Left kidney (tissue), 8 donors: ENCODE measurements at places on chromosomes 11 and 22.

DNA sequence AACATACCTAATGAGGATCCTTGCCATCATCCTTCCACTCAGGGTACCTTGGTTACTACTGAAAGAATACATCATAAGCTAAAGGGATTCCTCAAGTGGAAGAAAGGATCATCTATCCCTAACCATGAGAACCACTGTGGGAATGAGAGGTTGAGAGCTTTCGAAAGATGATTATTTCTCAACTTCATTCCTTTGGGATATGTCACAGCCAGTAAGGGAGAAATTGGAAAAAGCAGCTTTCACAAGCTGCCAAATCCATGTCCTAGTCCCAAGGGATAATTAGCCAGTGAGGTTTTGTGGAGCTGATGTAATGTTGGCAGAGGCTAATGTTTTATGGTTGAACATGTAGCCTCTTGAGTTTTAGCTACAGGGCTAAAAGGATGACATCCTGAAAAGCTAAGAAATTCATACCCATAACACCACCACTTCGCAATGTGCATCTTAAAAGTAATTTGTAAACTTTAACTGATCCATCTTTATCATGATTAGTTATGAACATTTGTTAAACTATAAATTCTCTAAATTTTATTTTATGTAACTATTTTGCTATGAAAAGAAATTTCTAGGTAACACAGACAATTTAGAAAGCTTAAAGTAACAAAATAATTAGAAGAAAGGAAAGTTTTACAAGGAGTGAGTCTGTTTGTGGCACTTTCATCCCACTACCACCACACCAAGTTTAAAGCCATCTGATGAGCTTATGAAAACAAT is 123.9 kb downstream of the MRTFA start:
- no peak for DNase-seq

DNA sequence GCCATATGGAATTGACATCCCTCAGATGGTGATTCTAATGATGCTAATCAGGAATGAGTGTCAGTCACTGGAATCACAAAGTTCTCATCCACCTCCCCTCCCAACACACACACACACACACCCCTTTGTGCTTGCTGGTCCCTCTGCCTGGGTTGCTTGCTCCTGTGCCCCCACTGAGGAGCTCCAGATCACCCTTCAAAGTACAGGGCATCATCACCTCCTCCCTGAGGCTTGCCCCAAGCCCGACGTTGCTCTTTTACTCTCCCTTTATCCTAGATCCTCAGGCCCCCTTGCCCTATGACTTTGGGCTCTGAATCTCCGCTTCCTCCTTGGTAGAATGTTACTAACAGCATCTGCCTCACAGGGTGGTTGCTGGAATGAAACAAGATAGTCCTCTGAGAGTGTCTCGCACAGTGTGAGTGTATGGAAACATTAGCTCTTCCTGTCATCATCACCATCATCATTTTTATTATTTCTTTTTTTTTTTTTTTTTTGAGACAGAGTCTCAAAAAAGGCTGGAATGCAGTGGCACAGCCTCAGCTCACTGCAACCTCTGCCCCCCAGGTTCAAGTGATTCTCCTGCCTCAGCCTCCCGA is 3.4 kb downstream of the TOM1 start:
- no peak for DNase-seq

- DNase-seq: no peak
Measured at GRCh38 chr11:77126861-77127234, 1.2 kb upstream of the MYO7A start.

- no peak for DNase-seq
Measured at GRCh38 chr11:33912405-33913361, 20.8 kb upstream of the LMO2 start.

GRCh38 chr11:67178878-67179277 is 59.8 kb downstream of the KDM2A start:
- DNase-seq: no peak

DNA sequence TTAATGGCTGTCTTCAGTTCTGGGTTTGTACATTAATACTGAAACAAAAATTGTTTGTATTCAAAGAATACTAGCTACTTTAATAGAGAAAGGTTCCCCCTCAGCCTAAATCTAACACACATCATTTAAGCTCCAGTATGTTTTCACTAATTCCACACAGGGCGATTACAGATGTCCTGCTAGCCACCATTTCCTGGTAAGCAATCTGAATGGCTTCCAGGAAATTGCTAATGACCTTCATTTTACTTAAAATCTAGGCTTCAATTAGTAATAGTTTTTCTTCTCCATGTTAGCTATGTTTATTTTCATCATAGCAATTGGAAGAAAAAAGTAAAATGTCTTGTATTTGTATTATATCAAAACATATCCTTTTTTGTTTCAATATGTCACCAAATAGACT is 132.8 kb downstream of the SOX6 start:
- no peak for DNase-seq

- DNase-seq: no peak
Measured at GRCh38 chr22:33126881-33127280, 68.7 kb upstream of the SYN3 start.

DNA sequence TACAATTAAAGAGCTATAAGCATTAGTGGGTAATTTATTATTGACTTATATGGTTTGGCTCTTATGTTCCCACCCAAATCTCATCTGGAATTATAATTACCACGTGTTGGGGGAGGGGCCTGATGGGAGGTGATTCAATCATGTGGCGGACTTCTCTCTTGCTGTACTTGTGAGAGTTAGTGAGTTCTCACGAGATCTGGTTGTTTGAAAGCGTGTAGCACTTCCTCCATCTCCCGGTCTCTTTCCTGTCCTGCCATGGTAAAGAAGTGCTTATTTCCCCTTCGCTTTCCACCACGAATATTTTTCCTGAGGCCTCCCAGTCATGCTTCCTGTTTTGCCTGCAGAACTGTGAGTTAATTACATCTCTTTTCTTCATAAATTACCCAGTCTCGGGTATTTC is 28.1 kb upstream of the CHORDC1 start:
- DNase-seq: no peak

GRCh38 chr11:118238421-118238820 is 13.6 kb upstream of the JAML start:
- no peak for DNase-seq

- DNase-seq: no peak
Measured at GRCh38 chr22:49738566-49738965, 89.1 kb downstream of the BRD1 start.

DNA sequence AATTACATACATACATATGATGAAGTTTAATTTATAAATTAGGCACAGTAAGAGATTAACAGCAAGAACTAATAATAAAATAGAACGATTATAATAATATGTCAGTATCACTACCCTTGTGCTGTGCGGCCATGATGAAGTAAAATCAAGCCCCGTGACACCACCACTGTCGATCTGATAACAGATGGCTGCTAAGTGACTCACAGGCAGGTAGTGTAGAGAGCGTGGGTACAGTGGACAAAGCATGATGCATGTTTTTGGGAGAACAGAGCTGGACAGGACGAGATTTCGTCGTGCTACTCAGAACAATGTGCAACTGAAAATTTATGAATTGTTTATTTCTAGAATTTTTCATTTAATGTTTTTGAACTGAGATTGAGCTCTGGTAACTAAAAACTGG is 108.4 kb upstream of the TIMP3 start:
- DNase-seq: no peak

- DNase-seq: no peak
Measured at GRCh38 chr11:47688111-47688510, 27.1 kb downstream of the AGBL2 start.

DNA sequence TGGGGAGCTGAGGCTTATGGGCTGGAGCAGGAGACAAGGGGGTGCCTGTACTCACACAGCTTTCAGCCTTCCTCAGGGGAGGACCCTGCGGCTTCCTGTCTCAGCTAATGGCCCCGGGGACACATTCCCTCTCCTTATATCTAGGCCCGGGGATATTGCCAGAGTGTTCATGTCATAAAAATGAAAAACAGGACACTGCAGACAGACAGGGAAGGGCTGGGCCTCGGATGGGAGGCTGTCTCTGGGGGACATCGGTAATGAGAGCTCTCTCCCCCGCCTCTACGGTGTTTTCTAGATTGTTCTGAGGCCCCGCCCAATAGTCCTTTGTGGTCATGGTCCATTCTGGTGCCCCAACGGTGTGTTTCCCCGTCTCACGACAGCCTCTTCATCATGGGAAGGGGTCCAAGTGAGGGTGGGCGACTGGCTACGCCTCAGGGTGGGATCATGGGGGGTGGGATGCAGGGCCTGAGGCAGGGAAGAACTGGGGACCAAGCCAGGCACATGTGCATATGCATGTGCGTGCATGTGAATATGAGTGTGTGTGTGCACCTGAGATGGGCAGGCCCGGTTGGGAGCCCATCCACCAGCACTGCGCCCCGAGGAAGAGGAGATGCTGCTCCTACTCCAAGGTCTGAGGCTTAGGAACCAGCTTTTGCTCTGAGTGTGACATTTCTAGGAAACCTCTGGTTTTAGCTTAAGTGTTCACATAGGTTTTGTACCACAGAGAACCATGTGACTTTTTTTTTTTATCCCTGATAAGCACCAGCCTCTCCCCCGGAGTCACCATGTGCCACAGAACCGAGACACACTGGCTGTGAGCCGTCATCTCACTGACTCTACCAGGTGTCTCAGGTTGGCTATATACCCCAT is 5.3 kb downstream of the ARVCF start:
- DNase-seq: no peak

GRCh38 chr11:9740202-9740883 is 76.5 kb downstream of the SWAP70 start:
- DNase-seq: no peak

GRCh38 chr11:93198215-93198845 is 539 bp upstream of the SLC36A4 start:
- DNase-seq: peak; percentile 39
